ENCODE measurements at places on chromosomes 7 and 10. TPM values are rescaled to one million over a fixed set of nuclear protein-coding genes. Genes with fewer than 3 reads are reported as not detected.

Gene STEAP1B
- polyA plus RNA-seq, result 3.1 TPM

Gene LRRC61
- polyA plus RNA-seq, result 4.7 TPM

Gene NPY
- 20.6 TPM for polyA plus RNA-seq

Gene PON3
- 3.0 TPM for polyA plus RNA-seq

Gene PSD
- polyA plus RNA-seq, result 5.8 TPM

DNA sequence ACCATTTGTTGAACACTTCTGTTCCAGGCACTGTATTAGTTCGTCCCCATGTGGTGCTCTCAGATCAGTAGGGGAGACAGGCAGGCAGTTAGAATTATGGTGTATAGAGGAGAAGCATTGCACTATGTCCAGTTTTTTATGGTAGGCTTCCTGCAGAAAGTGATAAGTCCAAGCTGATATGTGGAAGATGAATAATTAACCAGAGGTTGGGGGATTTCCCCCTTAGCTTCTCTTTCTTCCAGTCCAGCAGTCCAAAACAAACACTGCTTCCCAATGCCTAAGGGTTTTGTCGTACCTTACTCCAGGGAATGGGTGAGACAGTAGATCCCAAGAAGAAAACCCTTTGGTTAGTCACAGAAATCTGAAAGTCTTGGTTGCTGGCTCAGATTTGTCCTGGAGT lies 19.2 kb downstream of the HIF1AN start:
- DNase-seq, result no peak

DNA sequence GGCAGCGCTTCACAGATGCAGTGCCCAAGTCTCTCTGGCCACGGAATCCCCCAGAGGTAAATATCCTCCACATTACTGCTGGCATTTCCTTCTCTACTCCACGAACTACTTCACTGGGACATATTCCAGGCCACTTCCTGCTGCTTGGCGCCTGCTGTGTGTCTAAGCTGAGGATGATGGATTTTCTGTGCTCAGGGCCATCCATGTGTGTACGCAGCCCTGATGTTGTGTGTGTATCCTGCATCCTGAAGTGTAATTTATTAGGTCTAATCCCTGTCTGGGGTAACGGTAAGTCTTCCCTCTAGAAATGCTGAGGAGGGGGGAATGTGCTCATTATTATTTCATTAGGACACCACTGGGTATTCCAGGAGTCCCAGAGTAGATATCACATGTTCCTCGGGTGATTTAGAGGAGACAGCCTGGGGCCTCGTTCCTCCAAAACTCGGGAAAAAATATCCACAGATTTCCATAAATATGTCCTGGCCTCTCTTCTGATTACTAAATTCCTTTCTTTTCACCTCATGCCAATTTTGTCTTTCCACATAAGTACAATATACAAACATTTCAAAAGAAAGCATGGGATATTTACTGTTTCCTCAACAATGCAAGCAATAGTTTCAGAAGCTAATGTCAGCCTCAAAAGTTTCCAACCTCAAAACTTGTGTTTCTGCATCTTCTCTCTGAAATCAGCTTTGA lies 25.5 kb upstream of the HABP2 start:
- DNase-seq, result no peak

GRCh38 chr10:43749145-43749576 lies 100.5 kb upstream of the ZNF32 start:
- DNase-seq, result peak; percentile 16

- no peak for DNase-seq
Measured at GRCh38 chr7:151115836-151116418, 29.7 kb downstream of the AGAP3 start.

DNA sequence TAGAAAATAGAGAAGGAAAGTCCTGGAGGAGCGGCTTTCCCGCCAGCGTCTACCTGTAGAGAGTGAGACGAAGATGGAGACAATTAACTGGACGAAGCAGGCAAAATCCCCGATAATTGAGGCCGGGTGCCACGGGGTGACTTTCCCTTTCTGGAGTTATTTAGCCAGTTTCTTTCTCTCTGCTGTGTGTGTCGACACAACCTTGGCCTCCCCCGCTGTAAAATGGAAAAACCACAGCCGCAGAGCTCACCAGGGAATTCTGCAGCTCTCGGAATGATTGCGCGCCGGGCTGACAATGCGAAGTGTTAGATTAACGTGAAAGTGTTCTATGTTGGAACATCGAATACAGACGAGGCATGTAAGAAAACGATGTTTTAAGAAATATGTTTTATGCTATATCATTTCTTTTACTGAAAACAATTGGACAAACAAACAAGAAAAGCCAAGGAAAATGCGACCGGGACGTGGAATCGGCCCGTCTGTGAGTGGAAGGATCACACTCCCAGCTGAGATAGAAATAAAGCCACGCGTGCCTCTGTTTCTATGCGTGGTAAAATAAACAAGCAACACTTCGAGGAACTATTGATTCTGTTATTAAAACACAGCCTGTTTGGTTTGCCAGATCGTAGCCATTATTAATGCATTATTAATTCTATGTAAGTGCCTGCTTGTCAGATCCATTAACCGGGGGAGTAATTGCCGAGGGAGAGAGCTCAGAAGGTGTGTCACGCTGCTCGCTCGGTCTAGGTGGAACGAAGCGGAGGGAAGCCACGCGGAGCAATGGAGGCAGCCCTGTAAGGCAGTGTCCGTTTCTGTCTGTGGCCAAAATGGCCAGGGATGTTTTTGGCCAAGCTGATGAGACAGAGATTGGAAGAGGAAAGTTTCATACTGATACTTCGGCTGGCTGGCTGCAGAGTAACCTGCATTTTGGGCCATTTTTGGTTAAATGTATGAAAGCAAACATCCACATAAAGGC lies 129.4 kb downstream of the DNAJB6 start:
- DNase-seq, result no peak

GRCh38 chr7:41149576-41149975 lies 553.3 kb downstream of the INHBA start:
- DNase-seq, result no peak

GRCh38 chr10:14889318-14889717 lies 10.7 kb downstream of the SUV39H2 start:
- no peak for DNase-seq

- DNase-seq, result no peak
Measured at GRCh38 chr10:59395984-59396383, 33.6 kb upstream of the FAM13C start.

- no peak for DNase-seq
Measured at GRCh38 chr10:75611172-75611992, 180.0 kb downstream of the LRMDA start.

DNA sequence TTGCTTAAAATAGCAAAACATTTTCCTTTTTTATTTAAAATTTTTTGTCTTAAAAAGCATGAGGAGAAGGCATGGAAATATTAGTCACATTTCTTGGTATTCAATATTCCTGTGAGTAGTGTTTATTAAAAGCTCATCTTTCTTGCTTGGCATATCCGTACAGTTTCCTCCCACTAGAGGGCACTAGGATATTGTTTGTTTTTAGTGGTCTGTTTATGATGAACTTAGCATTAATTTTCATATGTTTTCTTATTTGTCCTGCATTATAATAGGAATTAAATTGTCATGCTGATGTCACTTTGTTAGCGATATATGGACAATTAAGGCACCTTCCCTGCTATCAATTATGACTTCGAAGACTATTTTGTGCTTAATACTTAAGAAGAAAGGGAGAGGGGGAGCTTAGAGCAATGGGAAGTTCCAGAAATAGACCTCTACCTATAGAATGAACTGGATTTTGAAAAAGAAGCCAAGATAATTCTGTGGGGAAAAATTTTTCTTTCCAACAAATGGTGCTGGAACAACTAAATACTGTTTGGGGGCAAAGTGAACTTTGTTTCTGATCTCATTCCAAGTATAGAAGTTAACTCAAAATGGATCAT lies 91.0 kb upstream of the STRIP2 start:
- peak; percentile 52 for DNase-seq

DNA sequence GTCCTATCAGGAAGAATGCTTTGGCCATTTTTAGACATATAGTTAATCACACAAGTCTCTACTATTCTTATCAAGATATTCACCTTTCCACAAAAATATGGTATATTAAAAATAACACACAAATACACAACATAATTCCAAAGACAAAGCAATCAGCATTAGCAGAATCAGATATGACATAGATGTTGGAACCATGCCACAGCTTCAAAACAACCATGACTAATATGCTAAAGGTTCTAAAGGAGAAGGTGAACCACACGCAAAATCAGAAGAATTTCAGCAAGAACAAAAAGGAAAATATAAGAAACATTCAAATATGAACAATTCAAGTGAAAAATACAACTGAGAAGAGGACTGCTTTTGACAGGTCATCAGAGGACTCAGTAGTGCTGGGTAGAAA lies 670.2 kb upstream of the SORCS1 start:
- DNase-seq, result no peak

DNA sequence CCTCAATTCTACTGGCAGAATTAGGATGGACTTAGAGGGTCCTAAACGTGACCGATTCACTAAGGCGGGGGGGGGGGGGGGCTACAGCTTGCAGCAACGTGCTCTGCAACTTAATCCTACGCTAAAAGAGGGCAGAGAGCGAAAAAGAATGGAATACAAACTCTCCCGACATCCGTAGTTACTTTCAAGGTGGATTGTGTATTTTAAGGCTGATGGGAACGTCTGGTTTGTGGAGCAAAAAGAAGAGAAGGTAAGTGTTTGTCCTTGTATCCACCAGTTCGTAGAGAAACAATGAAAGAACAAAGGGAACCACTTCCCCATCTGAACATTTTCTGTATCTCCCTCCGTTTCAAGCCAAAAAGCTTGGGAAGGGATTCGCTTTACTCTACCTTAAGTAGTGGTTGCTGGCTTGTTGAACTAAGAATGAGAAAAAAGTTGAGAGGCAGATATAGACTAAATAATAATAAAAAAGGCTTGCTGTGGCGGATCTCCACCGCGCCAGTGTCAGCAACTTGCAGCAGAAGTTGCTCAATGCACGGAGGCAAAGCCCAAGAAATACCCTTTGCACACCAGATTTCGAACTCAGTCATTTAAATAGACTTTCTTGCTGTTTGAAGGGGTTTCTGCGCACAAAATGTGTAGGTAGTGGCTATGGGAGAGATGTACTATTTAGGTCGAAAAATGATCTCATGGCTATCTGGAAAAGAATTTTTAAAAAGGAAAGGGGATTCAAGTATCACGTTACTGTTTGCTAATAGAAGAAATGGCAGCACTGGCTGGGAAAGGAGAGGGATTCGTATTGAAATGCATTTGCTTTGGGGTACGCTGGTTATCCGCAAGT lies 736 bp downstream of the SKIDA1 start:
- no peak for DNase-seq

- no peak for DNase-seq
Measured at GRCh38 chr10:60363187-60363586, 26.5 kb downstream of the ANK3 start.

- DNase-seq, result no peak
Measured at GRCh38 chr10:43192884-43193283, 54.6 kb downstream of the CSGALNACT2 start.
